ENCODE measurements at places on chromosomes 3 and 15.

GRCh38 chr3:33786565-33787327 is 11.7 kb upstream of the PDCD6IP start:
- DNase-seq, result no peak

GRCh38 chr3:142888481-142889211 is at the start of gene PCOLCE2:
TSS of gene PCOLCE2 (minus strand) at chr3:142889083. CDS start at chr3:142888896, 187 bp downstream.
- DNase-seq, result no peak

GRCh38 chr3:55620351-55621025 is 133.4 kb upstream of the WNT5A start:
- DNase-seq, result no peak

GRCh38 chr3:197343656-197344408 is 45.4 kb upstream of the DLG1 start:
- no peak for DNase-seq

- DNase-seq, result no peak
Measured at GRCh38 chr15:73751511-73751898, 1.6 kb downstream of the INSYN1 start.

DNA sequence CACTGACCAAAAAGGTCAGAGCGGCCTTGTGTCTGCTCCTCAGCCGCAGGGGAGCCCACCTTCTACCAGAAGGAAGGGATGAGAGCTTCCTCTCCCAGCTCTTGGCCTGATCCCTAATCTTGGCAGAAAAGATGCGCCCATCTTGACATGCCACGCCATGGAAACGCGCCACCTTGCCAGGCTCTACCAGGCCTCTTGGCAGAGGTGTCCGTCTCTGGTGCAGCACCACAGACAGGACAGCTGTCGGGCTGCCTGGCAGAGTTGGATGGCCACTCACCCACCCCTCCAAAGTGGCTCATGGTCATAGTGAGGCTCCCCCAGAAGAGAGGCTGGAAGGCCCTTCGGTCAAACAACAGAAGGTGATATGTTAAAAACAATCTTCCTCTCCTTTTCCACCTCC is 105.2 kb downstream of the LIPC start:
- no peak for DNase-seq

- DNase-seq, result no peak
Measured at GRCh38 chr15:34644851-34645250, 61.4 kb upstream of the GOLGA8B start.

DNA sequence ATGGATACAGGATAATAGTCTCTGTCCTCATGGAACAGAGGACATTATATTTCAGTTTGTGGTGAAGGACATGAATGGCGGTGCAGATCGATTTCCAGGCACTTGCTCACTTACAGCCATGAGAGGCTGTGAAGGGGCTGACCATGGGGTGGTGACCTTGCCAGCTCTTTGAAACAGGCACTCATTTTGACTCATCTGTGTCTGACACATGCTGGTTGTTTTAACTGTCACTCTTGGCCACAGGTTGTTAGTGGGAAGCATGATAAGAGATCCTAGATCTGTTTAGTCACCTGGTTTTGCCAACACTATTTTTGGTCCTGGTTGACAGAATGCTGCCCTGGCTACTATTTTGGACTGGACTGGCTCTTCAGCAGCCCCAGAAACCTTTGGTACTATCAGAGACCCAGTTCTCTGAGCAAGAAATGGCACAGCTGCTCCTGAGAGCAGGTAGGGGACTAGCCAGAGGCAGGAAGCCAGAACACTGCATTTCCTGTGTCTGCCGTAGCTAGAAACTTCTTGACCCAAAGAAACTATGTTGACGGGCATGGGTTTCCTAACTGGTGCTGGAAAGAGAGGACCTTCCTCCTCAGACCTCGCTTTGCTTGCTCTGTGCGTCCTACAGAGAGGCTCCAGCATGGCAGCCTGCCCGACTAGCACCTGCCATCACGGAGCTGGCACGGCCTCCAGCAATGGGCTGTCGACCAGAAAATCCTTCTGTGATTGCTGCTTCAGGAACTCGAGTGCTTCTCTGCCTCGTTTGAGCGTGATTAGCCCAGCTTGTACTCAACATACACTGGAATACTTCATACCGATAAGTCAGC is 6.3 kb downstream of the PXYLP1 start:
- no peak for DNase-seq

DNA sequence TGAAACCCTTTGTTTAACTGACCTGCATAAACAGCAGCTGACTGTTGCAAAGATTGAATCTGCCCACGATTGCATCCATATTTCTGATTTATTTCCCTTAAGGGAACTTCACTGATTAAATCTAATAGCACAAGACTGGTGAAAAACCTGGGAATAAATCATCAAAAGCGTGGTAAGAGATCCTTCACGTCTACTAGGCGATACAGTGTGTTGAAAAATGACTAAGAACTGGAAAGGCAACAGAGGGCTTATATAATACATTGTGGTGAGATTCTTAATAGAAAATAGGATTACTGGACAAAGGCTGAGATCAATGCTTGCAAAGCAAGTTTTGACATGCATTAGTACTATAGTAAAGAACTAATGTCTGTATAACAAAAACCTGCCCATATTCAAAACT is 49.0 kb downstream of the POLQ start:
- DNase-seq, result no peak

GRCh38 chr15:49083401-49084284 is 37.4 kb upstream of the SECISBP2L start:
- DNase-seq, result no peak

- DNase-seq, result no peak
Measured at GRCh38 chr15:93245661-93246042, 156.6 kb upstream of the RGMA start.

DNA sequence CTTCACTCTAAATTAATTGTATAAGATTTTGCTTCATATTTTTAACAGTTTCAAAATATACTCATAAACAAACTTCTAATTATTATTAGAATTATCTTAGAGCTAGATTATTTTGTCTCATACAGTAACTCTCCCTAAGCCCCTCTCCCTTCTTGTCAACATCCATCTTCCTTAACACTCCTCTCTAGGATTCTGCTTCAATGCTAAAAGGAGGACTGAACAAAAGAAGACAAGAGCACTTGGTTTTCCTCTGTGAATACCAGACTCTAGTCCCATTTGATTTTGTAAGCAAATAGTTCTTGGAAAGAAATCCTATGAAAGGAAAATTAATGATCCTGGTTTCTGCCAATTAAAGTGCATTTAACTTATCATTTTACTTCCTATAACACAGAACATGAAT is 91.8 kb downstream of the KCNMB2 start:
- no peak for DNase-seq

GRCh38 chr3:52694528-52695189 is 8.8 kb downstream of the GNL3 start:
- no peak for DNase-seq

GRCh38 chr3:177746337-177746933 is 549.2 kb upstream of the TBL1XR1 start:
- DNase-seq, result no peak

- DNase-seq, result no peak
Measured at GRCh38 chr3:42189736-42190135, 76.2 kb downstream of the CCK start.

DNA sequence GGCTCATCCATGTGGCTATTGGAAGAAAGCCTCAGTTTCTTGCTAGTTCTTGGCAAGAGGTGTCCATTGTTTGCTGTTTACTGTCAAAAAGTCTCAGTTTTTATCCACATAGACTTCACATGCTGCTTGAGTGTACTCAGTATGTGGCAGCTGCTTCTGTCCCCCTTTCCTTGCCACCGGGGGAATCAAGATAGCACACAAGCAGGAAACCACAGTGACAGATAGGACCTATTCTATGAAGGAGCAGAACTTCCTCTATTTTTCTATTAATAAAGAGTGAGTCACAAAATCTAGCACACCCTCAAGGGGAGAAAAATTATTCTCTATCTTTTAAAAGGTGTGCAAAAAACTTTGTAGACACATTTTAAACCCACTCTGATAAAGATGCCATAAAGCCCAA is 121.4 kb upstream of the GMNC start:
- no peak for DNase-seq

- no peak for DNase-seq
Measured at GRCh38 chr3:111902534-111902933, 43.5 kb downstream of the PHLDB2 start.

DNA sequence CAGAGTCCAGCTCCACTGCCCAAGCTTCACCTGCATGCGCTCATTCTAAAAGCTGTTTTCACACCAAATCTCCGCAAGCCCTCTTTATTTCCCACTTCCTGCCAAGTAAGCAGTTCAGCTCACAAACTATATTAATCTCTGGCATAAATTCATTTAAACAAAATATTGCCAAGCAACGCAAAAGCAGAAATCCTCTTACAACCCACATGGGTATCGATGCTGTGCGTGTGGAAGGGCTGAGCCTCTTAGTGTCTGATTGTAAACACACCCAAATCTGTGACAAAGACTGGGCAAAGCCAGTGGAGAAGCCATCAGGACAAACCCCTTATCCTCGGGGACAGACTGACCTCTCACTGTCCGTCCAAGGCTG is 124.3 kb upstream of the ATP2B2 start:
- DNase-seq, result no peak

- DNase-seq, result no peak
Measured at GRCh38 chr3:122946185-122946584, 81.4 kb downstream of the SEMA5B start.

DNA sequence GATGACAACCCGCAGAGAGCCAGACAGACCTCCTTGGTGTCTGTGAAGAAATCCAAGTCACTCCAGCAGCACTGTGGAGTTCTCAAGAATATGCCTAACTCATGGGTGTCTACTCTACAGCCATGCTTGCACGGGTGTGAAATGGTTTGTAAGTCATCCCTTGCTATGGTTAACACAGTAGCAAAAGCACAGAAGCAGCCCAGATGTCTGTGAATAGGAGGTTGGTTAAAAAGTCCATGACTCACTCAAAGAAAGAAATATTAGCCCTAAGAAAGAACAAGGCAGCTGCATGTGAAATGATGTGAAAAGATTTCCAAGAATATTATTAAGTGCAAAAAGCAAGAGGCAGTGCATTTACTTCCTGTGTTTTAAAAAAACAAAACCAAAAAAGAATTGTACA is 12.1 kb upstream of the LIMD1 start:
- no peak for DNase-seq

DNA sequence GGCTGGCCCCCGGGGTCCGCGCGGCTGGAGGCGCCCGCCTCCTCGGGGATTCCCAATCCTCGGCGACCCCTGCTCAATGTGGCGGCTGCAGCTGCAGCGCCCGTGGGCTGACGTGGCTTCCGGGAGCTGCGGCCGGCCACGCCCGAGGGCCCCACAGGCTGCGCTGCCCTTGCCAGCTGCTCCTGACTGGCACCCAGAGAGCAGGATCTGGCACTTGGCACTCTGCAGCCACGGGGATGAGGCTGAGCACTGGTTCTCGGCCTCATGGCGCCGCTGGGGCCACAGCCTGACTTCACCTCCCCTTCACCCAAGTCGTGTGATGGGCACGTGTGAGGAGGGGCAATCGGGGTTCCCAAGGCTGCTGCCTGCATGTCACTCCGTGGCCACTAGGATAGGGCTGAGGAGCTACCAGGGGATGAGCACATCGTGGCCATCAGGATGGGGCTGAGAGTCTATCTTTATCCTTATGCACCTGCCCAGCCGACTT is 267.8 kb upstream of the FRG2C start:
- DNase-seq, result no peak

DNA sequence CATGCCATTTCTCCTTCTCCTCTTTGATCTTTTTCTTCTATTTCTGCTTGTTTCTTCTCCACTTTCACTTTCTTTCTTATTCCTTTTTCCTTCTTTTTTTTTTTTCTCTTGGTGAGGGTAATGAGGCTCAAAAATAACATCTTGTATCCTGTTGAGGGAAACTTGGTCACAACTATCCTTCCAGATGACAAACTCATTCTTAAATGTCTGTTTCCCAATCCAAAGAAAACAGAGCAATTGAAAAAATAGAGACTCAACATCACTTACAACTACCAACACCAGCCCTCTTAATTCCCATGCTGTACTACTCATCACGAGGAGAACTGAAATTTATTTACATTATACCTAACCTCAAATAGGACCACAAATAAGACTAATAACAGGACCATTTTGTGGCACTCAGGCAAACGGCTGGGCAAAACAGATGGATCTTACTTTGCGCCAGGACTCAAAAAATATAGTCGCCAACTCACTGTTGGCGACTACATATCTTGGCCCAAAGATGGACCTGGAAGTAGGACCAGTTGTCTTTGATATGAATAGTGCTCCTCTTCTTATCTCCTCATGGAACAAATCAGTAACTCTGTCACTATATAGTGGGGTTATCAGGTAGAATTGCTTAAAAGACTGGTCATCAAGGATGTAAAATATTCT is 343.9 kb downstream of the ZBTB20 start:
- no peak for DNase-seq

DNA sequence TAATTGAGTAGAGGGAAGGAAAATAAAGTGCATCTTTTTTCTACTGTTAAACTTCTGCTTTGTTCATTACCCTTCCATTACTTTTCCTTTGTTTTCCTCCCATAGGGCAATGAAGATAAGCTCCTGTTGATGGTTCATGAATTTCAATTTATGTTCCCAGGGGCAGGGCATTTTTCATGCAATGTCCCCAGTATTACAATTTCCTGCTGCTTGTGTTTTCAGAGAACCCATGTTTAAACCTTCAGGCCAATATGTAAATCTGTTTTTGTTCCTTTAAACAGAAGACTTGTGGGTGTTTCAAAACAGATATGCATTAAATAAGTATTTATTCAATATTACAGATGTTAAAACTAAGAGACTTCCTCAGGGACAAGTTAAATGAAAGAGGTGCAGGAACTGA is 834.5 kb downstream of the ZPLD1 start:
- no peak for DNase-seq

DNA sequence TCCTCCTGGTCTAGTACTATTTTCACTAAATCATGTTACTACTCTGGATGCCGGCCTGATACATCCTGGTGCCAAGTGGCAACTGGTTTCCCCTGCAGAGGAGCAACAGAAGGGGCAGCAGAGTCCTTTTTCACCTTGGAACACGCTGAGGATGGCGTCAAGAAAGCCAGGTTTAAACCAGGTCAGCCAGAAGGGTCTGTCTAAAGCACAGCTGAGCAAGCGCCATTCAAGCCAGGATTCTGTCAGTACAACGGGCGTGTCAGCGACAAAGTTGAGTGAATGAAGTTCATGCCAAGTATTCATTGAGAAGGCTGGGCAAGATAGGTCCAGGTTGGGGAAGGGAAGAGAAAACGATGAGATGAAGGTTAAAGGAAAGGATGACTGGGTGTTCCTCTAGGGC is 88.2 kb downstream of the FBN1 start:
- DNase-seq, result no peak

- no peak for DNase-seq
Measured at GRCh38 chr3:160106905-160107861, 118.0 kb upstream of the C3orf80 start.

GRCh38 chr3:151047636-151048035 is 37.8 kb upstream of the MED12L start:
- DNase-seq, result no peak
